Kidney (tissue), 22 donors: ENCODE measurements at places on chromosomes 5 and 9. TPM values are rescaled to one million over a fixed set of nuclear protein-coding genes. Genes with fewer than 3 reads are reported as not detected.

The SPINK6 gene
- total RNA-seq, result not detected

- DNase-seq, result no peak
Measured at GRCh38 chr9:99894826-99895225, 11.6 kb upstream of the STX17 start.

GRCh38 chr5:156200938-156201787, 125.8 kb upstream of the SGCD start:
- DNase-seq, result no peak

GRCh38 chr5:96150007-96150406, 188.4 kb upstream of the ELL2 start:
- DNase-seq, result no peak

The IL3 gene
- total RNA-seq, result not detected

GRCh38 chr5:60722416-60722815, 22.4 kb upstream of the DEPDC1B start:
- no peak for DNase-seq

GRCh38 chr5:9831823-9832222, 201.7 kb upstream of the TAS2R1 start:
- no peak for DNase-seq

GRCh38 chr5:126924331-126925033, 105.9 kb downstream of the MARCHF3 start:
- no peak for DNase-seq

DNA sequence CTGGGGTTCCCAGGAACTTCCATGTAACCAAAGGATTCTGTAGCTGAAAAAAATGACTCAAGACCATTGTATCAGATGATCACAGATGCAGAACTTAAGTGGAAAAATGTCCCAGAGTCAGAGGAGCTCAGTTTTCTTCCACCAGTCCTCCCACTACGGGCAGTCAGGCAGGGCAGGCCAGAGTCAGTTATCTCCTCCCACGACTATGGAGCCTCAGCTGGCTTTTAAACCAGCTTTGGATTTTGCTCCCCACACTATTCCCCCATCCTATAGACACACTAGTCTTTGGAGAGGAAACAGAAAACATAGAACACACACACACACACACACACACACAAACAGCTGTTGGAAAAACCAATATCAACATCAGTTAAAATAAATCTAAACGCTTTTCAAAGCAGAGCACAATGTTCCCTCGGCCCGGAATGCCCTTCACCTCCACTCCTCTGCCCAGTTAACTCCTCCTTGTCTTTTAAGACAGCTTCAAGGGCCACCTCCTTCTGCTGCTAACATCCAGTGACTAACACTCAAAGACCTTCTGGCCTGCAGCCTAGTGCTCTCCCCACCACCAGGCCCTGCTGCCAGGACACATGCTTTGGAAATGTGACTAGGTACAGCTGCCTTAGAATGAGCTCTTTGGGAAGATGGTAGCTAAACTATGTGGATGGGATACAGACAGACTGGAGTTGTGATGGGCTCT, 56.8 kb downstream of the NIPAL4 start:
- DNase-seq, result peak; percentile 55

DNA sequence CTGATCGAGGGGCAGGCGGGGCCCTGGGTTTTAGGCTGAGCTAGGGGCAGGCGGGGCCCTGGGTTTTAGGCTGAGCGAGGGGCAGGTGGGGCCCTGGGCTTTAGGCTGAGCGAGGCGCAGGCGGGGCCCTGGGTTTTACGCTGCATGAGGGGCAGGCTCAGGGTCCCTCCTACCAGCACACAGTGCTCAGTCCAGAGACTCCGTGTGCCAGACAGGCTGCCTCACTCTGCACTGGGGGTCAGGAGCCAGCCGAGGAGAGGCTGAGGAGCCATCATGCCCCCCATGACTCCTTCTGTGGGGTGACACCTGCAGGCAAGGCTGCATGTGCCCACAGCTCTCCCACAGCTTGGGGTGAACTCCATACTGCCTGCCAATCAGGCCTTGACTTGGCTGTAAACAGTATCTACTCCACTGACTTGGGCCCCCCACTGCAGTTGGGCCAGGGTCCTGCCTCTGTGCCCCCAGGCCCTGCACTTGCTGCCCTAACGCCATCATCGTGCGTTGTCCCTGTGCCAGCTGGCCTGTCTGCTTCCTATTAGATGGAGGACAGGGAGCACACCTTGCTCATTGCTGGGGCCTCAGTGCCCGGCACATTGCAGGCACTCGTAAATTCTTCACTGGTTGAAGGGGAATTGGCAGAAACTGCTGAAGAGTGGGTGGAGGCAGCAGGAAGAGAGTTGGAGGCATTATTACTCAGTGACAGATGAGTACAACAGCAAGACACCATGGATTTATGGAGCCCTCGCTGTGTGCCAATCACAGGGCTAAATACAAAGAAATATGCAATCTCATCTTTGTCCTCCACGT, 78.6 kb downstream of the AMBP start:
- DNase-seq, result peak; percentile 55

GRCh38 chr5:93911609-93912008, 170.2 kb upstream of the POU5F2 start:
- no peak for DNase-seq

DNA sequence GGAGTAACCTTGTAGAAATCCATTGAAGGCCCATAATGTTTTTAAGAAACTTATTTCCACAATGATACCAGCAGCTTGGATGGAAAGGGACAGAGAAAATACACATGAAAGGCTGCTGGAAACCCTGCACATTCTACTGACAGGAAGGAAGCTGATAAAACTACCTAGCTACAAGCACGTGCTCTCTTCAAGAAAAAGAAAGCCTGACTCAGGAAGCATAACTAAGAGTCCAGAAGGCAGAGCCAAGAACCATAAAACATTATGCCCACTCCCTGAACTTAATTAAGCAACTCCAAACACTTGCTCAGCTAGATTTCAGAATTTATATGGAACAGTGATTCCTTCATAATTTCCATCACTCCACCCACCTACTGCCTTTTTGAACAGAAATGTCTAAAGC, 430.8 kb downstream of the SEMA5A start:
- no peak for DNase-seq

DNA sequence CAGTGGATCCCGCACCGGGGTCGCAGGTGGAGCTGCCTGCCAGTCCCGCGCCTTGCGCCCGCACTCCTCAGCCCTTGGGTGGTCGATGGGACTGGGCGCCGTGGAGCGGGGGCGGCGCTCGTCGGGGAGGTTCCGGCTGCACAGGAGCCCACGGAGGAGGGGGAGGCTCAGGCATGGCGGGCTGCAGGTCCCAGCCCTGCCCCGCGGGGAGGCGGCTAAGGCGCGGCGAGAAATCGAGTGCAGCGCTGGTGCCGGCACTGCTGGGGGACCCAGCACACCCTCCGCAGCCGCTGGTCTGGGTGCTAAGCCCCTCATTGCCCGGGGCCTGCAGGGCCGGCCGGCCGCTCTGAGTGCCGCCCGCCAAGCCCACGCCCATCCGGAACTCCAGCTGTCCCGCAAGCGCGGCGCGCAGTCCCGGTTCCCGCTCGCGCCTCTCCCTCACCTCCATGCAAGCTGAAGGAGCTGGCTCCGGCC, 120.6 kb upstream of the MEF2C start:
- DNase-seq, result no peak

GRCh38 chr5:137560420-137560819, 61.3 kb upstream of the SPOCK1 start:
- no peak for DNase-seq

The LRRTM2 gene
- 0.03 TPM for total RNA-seq

The PLAC8L1 gene
- total RNA-seq, result not detected

GRCh38 chr5:30574761-30575160, 618.7 kb upstream of the CDH6 start:
- no peak for DNase-seq

The SLC36A2 gene
- 1.8 TPM for total RNA-seq

DNA sequence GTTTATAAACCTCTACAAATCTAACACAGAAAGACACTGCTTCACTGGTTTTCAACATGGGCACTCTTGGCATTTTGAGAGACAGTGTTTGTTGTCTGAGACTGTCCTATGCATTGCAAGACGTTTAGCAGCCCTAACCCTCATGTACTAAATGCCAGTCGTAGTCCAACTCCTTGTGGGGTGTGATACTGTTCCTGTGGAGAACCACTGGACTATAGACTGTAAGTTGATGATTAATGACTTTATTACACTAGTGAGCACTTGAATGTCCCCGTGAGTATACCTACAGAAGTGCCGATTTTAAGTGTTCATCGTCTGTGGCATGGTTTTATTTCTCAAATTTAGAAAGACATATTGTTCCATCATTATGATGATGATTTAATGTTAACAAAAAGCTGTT, 46.2 kb downstream of the RECK start:
- DNase-seq, result peak; percentile 55

The C5orf46 gene
- total RNA-seq, result not detected

The RANBP17 gene
- 15.4 TPM for total RNA-seq

The NUTM2F gene
- not detected for total RNA-seq

The KIF20A gene
- 0.63 TPM for total RNA-seq

DNA sequence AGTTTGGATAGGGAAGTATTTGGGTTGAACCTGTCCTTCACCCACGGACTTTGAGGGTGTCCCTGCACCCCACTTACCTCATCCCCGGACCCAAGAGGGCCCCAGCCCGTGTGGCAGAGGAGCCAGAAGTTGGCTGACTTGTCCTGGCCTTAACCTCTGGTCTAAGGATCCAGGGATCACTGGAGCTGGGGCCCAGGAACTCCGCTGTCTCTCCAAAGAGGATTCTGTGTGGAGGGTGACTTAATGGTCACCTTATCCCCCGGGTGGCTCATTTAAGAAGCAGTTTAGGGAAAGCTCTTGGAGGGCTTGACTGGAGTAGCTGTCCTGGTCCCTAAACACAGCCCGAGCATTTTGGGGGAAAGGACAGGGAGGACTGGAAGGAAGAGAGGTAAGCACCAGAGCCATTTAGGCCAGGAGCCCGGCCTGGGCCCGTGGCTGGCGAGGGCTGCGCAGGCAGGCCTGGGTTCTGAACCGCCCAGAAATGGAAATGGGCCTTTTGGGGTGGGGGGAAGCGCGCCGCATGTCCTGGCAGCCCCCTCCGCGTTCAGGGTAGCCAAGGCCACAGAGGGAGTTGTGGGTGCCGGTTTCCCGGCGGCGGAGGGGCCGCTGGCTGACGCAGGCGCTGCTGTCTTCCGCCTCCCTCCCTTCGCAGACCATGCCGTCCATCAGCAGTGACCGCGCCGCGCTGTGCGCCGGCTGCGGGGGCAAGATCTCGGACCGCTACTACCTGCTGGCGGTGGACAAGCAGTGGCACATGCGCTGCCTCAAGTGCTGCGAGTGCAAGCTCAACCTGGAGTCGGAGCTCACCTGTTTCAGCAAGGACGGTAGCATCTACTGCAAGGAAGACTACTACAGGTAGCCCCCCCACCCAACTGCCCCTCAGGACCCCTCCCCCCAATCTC, 2.0 kb downstream of the LHX2 start:
- no peak for DNase-seq

- DNase-seq, result no peak
Measured at GRCh38 chr5:30331534-30331933, 862.0 kb upstream of the CDH6 start.

The RNF224 gene
- 0.85 TPM for total RNA-seq

DNA sequence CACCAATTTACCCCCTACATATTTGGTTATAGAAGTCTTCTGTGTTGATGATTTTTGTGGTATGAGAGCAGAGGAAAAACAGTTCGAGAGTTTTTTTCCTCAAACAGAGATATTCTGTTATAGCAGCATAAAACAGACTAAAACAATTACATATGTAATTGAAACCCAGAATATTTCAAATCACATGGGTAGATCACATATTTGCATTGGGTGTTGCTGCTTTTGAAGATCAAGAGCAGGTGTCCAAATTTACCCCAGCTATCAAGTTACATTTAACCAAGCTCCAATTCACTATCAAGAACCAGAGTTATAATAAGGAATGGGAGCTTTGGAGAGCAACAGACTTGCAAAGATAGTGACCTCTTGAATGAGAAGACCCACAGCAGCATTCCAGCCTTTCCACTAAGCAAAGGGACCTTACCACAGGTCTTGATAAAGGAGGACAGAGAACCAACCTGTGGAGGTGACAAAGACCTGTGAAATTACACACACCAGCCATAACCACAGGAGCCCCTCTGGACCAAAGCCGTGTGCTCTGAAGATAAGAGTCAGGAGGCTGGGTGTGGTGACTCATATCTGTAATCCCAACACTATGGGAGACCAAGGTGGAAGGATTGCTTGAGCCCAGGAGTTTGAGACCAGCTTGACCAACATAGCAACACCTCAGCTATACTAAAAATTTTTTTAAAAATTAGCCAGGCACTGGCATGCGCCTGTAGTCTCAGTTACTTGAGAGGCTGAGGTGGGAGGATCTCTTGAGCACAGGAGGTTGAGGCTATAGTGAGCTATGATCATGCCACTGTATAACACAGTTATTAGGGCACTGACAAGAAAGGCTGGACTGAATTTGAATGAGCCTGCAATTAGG, 4.0 kb upstream of the CCL28 start:
- no peak for DNase-seq

GRCh38 chr5:313265-313664, 8.2 kb upstream of the AHRR start:
- no peak for DNase-seq

DNA sequence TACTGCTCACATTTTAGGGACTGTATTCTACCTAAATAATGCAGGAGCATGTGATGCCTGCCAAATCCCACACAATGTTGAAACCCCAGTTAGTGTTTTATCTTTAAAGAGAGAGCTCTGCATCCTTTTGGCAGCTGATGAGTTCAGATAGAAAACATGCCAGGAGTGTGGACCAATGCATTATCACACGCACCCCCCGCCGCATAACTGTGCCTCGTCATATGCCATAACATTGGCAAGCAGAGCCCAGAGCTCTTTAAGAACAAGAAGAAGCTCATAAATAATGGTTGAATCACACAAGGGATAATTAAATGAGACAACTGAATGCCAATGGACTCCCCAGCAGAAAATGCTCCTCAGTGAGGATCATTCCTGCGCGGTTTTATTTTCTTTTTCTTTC, 52.8 kb upstream of the RORB start:
- no peak for DNase-seq

DNA sequence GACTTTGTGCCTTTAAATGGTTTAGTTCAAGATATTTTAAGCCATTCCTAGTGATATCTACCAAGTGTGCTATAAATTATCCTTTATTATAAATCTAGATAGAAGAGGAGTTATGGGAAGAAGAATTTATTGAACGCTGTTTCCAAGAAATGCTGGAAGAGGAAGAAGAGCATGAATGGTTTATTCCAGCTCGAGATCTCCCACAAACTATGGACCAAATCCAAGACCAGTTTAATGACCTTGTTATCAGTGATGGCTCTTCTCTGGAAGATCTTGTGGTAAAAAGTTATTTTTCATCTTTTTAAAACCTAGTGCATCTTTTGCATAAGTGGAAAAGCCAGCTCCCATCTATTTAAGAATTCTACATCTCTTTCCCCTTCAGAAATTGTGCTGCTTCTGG, 18.6 kb downstream of the SLC23A1 start:
- no peak for DNase-seq

The PCDHA7 gene
- total RNA-seq, result 1.1 TPM
